Karpas-422 (cell line): ENCODE measurements at places on chromosomes 5 and 9.

GRCh38 chr5:1312993-1313833 lies 18.3 kb upstream of the TERT start:
- peak; percentile 68 for DNase-seq

DNA sequence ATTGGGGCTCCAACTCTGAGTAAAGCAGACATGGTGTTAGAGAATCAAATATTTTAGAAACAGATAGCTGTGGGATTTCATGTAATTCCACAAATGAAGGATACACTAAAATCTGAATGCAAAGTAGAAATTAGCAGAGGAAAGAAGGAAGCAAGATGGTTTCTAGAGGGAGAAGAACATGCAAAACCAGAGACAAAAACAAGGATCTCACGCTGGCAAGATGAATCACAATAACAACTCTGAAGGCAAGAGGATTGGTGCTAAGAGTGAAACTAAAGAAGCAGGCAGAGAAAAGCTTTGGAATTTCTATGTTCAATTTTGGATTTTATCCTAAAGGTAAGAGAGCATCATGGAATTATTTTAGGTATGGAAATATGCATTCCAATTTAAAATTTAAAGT lies 857.2 kb upstream of the COX7C start:
- DNase-seq: no peak

- DNase-seq: no peak
Observed at GRCh38 chr5:54881286-54882005, 103.9 kb downstream of the ESM1 start.

GRCh38 chr5:159133041-159133741 lies 33.5 kb upstream of the EBF1 start:
- DNase-seq: peak; percentile 89

DNA sequence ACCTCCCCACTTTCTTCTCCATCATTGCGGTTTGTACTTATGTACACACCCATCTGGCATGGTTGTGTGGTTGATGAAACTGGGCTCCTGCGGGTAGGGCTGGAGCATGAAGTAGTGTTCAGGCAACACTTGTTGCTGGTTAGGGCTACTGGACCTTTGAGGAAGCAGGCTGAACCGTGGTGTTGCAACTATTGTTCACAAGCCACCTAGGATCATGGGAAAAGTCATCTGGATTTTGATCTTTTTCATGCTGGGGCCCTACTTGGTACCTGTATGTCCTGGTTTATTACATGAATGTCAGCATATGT lies 40.1 kb upstream of the TIFAB start:
- no peak for DNase-seq

- peak; percentile 41 for DNase-seq
Observed at GRCh38 chr5:163809473-163809872, 304.1 kb downstream of the MAT2B start.

DNA sequence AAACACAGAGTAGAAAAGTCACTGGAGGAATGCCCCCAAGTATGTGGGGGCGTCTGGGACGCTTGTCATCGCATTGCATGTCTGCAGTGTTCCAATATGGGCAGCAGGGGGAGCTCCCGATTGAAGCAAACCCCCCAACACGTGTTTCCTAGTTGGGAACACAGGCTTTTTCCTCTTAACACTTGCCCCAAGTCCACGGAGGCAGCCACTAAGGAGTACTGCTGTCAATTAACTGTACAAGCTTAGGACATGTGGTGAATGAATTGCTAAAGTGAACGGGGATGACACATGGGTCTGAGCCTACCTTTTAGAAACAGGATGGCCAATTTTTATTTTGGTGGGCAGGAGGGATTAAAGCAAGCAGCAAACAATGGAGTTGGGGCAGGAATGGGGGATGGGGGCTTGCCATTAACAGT lies 2.2 kb downstream of the GABRB2 start:
- peak; percentile 76 for DNase-seq

DNA sequence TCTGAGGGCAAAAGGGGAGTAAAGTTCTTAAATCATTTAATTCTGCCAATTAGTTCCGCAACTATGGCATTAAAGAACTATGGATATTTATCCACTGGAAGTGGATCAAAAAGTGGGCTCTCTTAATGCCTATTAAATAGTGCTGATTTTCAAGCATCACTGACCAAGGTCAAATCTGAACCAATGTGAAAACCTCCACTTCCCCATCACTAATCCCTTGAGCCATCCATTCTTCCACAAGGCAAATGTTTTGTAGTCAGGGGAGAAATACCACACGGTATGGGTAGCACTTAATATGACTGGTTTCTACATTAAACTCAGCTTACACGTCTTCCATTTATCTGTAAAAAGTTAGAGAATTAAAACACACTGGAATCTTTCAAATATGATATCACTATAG lies 57.6 kb downstream of the MLLT3 start:
- DNase-seq: peak; percentile 57

DNA sequence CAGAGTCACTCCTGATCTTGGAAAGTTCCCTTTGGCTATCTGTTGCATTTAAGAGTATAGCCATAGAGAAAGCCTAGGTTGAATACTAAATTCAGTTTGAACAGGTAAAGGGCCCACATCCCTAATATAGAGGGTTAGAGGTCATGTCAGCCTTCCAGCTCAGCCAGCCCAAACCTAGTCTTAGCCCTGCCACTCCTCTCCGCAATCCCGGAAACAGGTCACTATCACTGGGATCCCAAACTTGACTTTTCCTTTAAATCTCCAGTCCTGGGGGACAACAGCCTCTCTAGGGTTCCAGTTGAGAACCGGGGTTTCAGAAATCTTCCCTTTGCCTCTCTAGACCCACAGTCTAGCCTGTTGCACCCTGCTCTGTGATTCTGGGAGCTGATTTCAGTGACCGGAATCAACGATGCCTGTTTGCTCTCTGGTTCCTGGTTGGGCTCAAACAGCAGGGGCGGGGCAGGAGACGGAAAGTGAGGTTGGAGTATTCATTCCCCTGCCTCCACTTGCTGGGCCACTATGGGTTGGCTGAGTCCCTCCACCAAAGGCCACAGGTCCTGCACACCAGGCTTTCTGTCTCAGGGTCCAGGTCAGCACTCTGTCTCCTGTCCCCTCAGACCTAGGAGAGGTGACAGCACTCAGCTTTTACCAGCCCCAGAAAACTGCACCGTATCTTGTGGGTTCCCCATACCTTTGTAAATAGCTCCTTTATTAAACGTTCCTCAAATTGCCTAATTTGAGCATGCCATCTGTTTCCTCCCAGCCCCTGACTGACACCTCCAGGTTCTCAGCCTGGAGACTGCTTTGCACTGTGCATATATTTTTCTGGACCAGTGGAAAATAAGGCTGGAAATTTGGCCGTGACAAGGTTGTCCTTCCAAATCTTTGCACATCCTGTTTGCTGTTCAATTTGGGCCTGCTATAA lies 23.8 kb upstream of the CPEB4 start:
- DNase-seq: no peak

DNA sequence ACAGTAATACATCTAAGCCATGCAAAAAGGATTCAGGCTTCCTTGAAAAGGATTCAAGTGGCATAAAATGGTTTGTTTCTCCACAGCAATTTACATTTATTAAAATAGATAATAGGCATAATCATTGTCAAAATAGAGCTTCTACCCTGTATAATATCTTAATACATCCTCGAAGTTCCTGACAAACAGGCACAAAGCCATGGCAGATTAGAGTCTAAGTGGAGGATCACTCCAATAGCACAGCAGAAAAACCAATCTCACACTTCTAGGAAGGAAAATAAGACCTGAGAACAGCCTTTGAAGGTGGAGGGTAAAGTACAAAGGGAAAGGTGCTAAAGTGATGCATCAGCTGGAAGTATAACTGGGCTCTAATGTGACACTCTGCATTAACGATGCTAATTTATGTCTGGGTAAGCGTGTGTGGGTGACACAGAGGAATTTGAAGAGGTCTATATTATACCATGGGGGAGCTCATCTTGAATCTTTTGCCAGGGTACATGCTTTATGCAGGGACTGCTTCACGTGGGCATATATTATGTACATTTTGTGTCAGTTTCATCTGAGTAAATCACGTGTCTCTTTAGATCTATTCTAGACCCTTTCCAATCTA lies 28.8 kb downstream of the PPP2R2B start:
- DNase-seq: no peak

GRCh38 chr5:61283471-61283870 lies 48.6 kb upstream of the ZSWIM6 start:
- DNase-seq: no peak

DNA sequence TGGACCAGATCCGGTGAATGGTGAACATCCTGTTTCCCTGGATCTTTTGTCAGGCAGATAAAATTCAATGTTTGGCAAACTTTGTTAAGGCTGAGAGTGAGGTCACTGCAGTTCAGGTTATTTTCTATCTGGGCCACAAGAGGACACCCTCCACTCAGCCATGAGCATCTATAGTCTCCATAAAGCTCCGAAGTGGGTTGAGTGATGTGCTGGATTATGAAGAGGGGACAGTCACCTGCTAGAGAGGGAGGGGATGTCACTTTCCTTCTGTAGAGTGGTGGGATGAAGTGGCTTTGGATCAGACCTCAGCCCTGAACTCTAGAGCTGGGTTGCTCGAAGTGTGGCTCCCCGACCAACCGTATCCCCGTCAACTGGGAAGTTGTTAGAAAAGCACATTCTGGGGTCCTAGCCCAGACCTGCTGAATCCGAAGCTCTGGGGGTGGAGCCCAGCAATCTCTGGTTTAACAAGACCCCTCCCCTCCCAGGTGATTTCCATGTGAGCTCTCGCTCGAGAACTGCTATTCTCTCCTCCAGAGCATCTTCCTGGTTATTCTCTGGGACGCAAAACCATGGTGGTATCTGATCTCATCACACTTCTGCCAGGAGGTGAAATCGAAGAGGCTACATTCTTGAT lies 31.8 kb upstream of the FGF1 start:
- peak; percentile 63 for DNase-seq
